ENCODE measurements at places on chromosomes 16 and 17.

DNA sequence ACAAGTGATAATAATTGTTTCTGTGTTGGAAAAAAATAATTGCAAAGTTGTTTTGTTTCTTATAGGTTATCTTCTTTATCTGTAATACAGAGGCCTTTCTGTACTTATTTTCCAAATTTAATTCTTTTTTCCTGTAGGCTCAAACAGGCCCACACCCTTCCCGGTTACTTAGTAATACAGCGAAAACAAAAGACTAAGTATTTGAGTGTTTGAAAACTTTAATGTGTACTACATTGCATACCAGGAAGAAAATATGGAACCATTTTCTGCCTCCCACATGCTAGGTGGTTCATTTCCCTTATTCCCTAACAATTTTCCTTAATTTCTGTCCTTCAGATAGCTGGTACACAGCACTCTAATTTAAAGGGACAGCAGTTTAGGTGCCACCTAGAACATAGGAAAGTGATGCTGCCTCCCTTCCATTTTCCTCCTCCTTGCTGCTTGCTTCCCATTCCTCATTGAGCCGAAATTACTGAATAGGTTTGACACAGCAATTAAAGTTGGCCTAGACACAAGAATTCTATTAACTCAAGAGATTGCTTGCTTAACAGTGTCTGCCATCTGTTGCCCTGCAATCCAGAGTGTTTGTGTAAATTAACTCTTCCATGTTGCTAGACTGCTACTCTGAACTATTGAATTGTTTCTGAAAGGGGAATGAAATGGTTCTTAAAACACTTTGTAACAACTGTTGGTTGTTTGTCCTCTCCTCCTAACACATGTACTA lies 24.2 kb downstream of the CYB5B start:
- DNase-seq, result no peak

- no peak for DNase-seq
Measured at GRCh38 chr17:64152428-64153125, 22.6 kb upstream of the ERN1 start.

- DNase-seq, result no peak
Measured at GRCh38 chr17:3669085-3669347, 404 bp downstream of the EMC6 start.

DNA sequence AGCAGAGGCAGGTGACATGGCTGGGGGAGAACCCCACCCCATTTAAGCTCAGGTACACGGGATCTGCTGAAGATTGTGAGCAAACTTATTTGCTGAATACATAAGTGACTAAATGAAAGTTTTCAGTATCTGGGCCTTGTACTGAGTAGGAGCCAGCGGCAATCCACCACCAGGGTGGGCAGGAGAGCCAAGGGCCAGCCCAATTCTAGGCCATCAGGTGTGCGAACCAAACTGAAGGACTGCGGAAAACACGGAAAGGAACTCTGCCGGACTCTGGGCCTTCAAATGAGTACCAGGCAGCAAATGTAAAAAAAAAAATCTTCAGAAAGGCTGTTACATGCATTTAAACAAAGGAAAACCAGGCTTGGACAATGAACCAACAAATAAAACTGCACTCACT lies 19.7 kb downstream of the ARHGAP17 start:
- DNase-seq, result no peak

DNA sequence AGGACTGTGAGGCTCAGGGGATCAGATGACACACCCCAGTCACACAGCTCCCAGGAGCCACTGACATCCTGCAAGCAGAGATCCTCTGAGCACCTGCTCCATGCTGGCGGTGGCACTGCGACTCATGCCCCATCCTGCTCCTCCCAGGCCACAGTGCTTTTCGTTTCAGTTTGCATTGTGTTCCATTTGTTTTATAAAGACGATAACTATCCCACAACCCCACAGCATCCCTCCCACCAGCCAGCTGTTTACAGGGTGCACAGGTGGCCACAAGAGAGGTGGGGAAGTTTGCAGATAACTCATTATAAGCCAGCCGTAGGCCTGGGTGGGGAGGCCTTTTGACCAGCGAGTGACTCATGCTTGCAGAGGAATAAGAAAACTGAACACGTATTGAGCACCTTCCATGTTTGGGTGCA lies 28.2 kb downstream of the BCO1 start:
- DNase-seq, result no peak

All from CD4-positive, alpha-beta T cell treated with Interleukin-4 for 1 hour (primary cell).